ENCODE measurements at places on chromosomes 3 and 15.

DNA sequence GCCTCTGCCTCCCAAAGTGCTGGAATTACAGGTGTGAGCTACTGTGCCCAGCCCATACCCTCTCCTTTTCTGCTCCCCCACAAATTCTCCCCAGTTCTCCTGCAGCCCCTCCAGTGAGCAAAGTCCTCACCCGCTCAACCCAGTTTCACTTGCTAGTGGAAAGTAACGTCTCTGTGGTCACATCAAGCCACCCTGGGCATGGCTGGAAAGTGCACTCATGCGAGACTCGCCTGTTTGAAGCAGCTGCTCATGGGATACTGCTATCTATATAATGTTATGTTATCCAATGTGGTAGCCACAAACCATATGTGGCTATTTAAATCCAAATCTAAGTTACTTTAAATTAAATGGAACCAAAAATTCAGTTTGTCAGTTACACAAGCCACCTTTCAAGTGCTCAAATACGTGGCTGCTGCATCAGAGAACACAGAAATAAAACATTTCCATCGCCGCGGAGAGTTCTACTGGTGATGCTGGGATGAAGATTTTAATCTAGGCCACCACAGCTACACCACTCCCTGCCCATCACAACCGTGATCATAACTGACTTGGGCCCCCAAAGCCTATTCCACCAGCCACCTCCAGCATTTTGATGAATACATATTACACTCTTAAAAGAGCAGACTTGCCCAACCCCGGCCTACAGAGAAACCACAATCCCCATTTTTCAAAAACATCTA, 119.4 kb downstream of the LIPC start:
- no peak for DNase-seq

DNA sequence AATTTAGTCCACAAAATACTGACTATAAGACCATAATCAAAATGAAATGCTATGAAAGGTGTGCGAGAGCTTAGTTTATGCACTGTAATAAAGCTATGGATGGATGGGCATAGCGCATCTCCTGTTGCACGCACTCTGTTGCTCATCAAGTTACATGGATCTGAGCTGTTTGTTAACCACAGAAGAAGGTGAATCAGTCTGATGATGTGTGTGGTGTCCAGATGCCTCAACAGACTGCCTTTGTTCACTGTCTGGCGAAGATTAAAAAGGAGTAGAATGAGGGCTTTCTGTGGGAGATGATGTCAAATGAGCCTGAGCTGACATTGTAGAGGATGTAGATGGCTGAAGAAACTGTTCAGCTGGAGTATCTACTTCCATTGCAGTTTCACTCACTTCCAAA, 36.1 kb downstream of the NSMCE3 start:
- DNase-seq = no peak

- no peak for DNase-seq
These were observed 16.8 kb downstream of the TBL1XR1 start for GRCh38 chr3:177180506-177180905.

GRCh38 chr3:134466331-134466730, 19.5 kb downstream of the ANAPC13 start:
- DNase-seq = no peak

DNA sequence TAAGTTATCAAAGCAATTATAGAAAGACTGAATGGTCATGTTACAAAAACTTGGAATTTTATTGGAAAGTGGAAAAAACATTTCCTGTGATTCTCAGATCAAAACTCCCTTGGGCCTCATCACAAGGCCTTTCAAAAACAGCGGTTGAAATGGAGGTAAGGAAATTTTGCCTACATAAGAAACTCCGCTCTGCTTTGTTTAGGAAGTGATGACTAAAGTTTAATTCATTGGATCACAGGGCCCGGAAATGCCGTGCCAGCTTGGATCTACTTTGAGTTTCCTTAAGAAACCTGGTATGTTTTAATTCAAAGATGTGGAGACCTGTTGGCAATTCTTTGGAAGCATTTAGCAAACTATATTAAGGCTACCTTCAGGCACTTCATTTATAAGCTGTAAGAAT, 143.9 kb upstream of the MME start:
- DNase-seq = no peak

DNA sequence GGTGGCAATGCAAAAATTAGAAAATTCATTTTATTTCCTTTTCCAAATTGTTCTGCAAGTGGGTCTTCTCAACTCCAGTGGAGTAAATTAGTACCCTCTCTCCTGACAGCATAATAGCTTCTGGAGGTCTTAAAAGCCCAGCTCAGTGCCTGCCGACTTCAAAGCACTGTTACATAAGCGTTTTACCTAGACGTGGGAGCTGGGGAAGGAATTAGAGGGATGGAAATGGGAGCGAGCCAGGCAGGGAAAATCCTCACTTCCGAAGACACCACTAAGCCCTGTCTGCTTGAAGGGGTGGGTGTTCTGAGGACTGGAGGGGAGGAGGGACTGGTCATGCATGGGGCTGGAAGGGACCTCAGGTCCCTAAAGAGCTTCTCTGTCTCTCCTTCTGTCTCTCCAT, 77.2 kb upstream of the SLC6A1 start:
- DNase-seq = no peak

- no peak for DNase-seq
These were observed 27.0 kb upstream of the APH1B start for GRCh38 chr15:63250312-63250965.

DNA sequence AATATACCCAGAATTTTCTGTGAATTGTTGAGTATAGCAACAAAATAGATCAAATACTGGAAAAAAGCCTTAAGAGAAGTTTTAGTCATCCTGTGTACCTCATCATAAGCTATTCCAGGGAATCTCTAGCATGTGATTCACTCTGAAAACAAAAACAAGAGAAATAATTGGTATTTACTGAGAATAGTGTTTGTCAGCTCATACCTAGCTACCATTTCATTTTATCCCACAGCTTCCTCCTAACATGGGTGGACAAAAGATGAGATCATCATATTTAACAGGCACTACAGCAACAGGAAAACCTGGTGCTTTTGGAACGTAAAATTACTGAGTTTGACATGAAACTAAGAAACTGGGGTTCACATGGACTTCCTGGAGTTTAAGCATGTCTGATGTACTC, 753.5 kb upstream of the NECTIN3 start:
- DNase-seq = no peak

DNA sequence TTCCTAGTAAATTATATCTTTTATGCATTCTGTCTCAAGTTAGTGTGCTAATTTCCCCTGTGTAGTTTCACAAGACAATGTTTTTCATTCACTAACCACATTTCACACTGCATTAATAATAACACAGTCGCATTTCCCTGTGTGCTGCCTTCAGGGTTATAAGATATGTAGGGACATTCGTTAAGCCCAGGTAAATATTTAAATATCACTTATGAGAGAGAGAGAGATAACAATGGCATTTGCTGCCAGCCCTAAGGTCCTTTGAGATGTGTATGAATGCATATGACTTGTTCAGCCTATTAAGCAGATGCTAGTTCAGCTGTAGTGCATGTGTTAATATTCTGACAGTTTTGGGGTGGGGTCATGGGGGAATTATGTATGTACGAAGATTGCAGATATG, 876.7 kb downstream of the NAALADL2 start:
- no peak for DNase-seq

- no peak for DNase-seq
These were observed 423.6 kb upstream of the TPM1 start for GRCh38 chr15:62618846-62619504.

GRCh38 chr3:143700431-143700975, 147.8 kb downstream of the SLC9A9 start:
- DNase-seq = no peak

GRCh38 chr15:97680606-97681220, 279.8 kb upstream of the ARRDC4 start:
- no peak for DNase-seq

DNA sequence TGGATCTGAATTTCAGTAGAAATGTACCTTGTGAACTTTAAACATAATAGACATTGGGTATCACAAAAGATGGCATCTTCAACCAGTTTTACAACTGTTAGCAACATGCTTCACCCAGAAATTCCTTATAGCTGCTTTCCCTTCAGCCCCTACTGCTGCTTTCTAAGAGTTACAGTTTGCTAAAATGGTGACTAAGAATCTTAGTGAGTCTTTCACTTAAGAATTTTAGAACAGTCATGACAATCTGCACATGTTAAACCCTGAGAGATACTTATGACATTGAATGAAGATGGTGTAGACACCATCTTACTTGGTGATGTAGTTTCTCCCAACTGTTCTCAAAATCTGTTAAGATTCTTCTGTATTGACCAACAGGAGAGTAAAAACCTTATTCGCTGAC, 129.7 kb upstream of the UBE2E1 start:
- DNase-seq = no peak

- DNase-seq = peak; percentile 32
These were observed 67.6 kb upstream of the SH3GL3 start for GRCh38 chr15:83379579-83379959.

DNA sequence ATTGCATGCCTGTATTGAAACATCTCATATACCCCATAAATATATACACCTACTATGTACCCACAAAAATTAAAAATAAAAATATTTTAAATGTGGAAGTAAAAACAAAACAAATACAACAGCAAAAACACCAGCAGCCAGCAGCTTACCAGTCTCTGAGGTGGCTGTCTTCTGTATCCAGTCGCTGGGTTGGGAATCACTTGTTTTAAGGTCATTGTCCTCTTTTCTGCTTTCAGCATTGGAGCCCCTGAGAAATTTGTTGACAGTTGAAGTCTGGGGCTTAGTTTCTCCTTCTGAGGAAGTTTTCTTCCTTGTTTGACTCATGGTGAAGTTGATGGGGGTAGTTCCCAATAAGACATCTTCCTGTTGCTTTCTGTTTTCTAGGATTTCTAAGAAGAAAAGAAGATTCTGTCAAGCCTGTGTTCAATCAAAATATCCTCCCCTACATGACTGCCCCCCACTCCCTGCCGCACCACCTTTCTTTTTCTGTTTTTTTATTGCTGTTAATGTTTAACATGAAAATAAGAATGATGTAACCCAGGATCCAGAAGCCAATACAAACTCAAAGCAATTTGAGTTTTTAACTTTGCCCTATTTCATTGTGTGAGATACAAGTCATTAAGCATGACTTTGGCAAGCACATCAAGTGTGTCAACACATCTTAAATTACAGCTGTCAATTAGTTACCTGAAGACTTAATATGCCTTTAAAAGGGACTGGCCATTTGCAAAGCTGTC, at the start of gene LRRC31:
LRRC31 (minus strand) TSS at position 452 of the 737 bp plus-strand sequence; CDS start at position 324, 128 bp downstream.
- no peak for DNase-seq

DNA sequence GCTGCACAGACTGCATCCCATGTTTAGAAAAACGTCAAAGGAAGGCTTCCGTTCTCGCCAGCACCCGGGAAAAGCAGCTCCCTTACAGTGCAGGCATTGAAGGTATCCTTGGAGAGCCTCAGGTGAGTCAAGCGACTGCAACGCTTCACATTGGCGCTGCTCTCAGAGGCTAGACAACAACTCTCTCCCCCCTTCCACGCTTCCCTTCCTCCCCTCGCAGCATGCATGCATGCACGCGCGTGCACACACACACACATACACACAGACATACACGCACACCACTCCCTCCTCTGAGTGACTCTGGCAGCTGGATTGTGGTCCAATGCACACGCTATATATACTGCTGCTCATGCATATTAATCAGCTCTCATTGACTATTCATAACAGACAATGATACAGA, 191.1 kb downstream of the PDZRN3 start:
- DNase-seq = no peak

DNA sequence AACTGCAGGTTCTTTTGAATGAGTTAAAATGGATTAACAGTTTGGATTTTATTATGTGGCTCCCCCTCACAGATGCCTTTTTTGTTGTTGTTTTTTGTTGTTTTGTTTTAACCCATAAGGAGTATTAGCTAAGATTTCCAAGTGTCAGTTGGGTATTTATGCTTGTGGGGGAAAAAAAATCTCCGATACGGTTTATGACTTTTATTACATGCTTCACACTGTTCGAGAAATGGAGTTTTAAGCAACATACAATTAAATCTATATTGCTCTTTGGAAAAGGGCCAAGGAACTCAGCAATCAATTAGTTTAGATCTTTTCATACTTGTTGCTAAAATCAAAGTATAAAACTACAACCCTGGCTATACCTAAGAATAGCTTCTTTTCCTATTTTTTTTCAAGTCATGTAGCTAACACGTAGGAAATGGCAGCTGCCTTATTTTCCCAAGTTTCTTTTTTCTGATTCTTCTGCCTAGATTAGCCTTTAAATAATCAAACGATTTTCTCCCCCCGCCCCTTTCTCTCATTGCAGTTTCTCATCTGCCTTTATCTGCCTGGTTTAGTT, 16.0 kb downstream of the NR2F2 start:
- DNase-seq = no peak

DNA sequence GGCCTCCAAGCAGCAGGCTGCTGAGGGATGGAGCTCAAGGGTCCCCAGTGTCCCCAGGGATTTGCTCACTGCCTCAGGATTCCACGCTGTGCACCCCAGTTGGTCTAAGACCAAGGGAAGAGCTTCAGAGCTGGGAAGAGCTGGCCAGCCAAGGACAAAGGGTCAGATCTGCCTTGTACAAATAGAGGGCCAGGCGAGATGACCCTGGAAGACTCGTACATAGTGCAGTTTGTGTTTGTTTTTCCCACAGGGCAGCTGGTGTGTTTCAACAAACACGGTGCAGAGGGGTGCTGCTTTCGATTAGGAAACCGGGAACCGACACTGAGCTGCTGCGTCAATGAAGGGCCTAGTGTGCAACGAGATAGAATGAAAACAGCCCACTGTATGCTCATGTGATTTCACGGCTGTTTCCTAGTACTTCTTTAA, 56.1 kb upstream of the TRPM1 start:
- DNase-seq = no peak

GRCh38 chr3:21898316-21898715, 147.3 kb upstream of the ZNF385D start:
- no peak for DNase-seq

GRCh38 chr3:189132839-189133238, 38.9 kb upstream of the TPRG1 start:
- no peak for DNase-seq

GRCh38 chr3:152060701-152061100, 187.3 kb downstream of the SUCNR1 start:
- no peak for DNase-seq

DNA sequence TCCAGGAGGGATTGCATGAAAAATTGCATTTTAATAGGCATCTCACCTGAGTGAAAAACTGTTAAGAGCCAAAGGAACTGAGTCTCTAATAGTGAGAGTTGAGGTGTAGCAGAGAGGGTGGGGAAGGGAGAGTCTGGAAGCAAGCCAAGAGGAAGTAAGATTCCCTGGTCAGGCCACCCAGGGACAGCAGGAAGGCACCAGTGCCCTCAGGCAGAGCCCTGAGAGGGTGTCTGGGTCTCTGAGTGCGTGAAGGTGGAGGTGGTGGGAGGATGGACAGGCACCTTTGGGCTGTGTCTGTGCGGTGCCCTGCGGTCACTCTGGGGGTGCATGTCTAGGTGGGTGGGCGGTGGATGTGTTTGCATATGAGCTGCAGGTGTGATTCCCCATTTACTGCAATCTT, 300.4 kb upstream of the ROPN1 start:
- no peak for DNase-seq

DNA sequence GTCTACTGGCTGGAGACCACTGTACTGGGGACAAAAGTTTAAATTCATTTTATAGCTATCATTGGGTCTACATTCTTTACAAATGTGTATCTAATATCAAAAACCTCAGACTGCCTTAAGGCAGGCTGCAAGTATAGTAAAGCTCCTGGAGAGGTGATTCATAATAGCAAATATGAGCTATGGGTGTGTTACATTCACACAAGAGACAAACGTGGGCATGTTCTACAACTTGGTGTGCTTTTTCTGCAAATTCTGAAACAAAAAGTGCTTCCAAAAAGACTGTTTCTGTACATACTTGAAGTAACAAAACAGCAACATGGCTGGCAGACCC, 1101.4 kb downstream of the ROBO1 start:
- no peak for DNase-seq

- no peak for DNase-seq
These were observed 44.8 kb upstream of the B3GNT5 start for GRCh38 chr3:183208260-183208659.
